T-helper 2 cell (primary cell): ENCODE measurements at places on chromosomes 3 and 15.

- no peak for DNase-seq
Observed at GRCh38 chr3:149280671-149281349, 52.6 kb downstream of the TM4SF18 start.

DNA sequence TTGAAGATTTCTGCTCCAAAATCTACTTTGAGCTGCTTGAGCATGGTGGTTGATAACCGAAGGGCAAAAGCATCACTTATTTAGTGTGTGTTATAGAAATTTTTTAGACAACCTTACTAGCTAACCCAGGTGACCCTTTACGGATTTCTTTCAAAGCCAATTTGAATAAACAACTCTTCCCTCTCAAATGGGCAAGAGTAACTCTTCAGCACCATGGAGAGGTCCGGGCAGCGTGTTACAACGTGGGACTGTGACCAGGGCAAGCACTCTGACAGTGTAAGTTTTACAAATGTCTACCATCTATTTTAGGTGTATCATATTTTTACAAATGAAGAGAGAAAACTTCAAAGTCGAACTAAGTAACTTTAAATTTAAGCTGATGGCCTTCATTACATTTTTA, 471.8 kb downstream of the MFSD1 start:
- DNase-seq, result no peak

- DNase-seq, result no peak
Observed at GRCh38 chr3:24235121-24235520, 259.5 kb downstream of the THRB start.

- DNase-seq, result no peak
Observed at GRCh38 chr15:96390986-96391385, 60.5 kb downstream of the NR2F2 start.
